Muscle of back (tissue), 13 donors: ENCODE measurements at places on chromosomes 11 and 22.
A peak's percentile ranks its signal among the peaks of the same experiment; 100 is the strongest.

GRCh38 chr11:111698852-111699559 is 67.2 kb downstream of the PPP2R1B start:
- no peak for DNase-seq

- DNase-seq, result no peak
Measured at GRCh38 chr11:75969626-75970308, 154.8 kb downstream of the UVRAG start.

DNA sequence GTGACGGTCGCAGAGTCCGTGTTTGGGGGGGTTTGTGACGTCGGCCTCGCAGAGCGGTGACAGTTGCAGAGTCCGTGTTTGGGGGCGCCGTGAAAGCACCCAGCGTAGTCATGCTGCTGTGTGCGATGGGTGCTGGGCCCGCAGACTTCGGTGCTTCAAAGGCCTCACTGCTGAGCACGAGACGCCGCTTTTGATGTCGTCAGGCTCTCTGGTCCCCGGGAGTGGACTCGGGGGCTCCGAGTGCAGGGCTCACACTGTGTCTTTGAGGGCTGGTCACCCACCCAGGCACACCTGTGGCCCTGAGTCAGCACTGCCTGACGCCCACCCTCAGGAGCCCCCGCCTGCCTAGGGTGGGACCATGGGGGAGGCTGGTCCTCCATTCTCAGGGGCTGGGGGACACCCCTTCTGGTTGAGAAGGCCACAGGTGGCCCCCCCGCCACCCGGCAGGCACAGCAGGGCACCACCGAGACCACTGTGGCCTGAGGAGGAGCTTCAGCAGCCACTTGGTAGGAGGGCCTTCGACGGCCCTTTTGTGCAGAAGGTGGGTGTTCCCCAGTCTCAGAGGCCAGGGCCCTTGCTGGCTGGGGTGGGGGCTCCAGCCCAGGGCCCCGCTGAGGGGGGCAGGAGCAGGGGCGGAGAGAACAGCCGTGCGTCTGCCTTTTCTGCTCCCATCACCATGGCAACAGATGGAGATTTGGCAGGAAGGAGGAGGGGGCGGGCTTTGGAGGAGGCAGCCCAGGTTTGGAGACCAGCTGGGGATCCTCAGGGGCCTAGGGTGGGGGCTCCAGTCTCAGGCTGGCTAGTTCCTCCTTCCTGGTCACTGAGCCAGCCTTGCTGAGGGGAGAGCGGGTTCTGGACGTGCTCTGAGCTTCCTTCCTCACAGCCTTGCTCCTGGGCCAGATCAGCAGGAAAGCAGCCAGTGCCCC is 20.9 kb downstream of the BRSK2 start:
- DNase-seq, result peak; percentile 86

DNA sequence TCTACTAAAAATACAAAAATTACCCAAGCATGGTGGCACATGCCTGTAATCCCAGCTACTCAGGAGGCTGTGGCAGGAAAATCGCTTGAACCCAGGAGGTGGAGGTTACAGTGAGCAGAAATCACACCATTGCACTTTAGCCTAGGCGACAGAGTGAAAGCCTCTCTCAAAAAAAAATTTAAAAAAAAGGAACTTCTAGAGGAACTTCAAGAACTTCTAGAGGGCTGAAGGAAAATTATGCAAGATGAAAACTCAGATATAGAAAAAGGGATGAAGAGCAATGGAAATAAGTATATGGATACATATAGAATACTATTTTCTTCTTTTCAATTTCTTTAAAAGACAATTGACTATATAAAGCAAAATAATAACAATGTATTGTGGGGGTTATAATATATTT is 51.2 kb upstream of the PRR5 start:
- DNase-seq, result no peak

DNA sequence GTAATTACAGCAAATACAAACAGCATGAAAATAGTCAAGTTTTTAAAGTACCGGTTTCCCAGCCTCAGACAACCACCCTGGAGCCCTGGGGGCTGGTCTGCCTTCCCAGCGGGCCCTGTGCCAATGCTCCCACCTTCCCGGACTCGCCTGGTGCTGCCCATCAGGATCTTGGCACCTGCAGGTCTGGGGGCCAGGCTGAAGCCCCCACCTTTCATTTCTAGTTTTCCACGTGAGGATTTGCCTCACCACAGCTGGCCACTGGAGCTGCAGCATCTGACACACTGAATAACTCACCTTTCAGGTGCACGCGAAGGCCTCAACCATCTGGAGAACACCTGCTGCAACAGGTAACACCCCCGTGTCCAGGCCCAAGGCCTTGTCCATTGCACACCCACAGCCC is 108.7 kb upstream of the THY1 start:
- no peak for DNase-seq
